ENCODE measurements at places on chromosomes 12 and 14.

GRCh38 chr12:23911574-23911973, 37.9 kb downstream of the SOX5 start:
- DNase-seq, result no peak

DNA sequence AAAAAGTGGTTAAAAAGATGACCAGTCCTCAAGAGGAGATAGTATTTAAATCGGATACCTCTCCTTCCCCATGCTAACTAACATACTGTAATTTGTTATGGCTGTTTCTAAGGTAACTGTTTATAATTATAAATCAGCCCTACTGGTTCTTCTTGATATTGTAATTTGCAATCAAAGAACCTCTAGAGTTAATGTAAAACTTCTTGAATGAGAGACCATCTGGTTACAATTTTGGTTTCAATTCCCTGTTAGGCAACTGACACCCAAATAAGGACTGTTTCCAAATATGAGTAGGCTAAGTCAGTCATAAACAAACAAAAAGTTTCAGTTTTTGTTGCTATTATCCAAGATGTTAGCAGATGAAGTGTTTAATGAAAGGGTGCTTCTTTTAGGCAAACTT, 120.2 kb upstream of the DNM1L start:
- no peak for DNase-seq

GRCh38 chr12:98259693-98260092, 255.7 kb upstream of the TMPO start:
- DNase-seq, result no peak

GRCh38 chr14:93784878-93785277, 3.4 kb downstream of the PRIMA1 start:
- DNase-seq, result no peak

GRCh38 chr14:94062344-94062940, 18.6 kb downstream of the DDX24 start:
- DNase-seq, result no peak

Data from activated CD4-positive, alpha-beta T cell treated with anti-CD3 and anti-CD28 coated beads for 1 hour (primary cell).